Tibial artery (tissue), 4 donors: ENCODE measurements at places on chromosomes 2 and 18.

DNA sequence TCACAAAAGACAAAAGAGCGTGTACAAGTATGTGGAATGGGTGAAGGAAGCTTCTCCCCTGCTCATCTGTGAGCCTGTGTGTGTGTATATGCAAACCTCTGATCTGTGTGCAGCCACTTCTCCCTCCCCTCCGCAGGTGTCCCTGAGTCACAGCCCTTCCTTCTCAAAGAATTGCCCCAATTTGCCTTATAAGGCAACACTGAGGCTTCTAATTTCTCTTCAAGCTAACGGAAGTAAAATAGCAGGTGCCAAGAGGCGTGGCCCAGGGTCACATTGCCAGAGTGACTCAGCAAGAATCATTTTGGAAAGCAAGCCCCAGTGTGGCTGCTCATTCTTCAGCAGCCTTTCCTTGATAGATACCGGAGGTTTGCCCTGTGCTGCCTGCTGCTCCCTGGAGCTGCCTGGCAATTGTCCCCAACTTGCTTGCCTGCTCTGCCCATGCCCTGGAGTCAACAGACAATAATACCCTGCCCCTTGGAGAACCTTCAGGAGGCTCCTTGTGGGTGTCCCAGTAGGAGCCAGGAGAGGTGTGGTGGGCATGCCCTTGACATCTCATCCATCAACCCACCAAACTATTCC, 37.3 kb upstream of the BMP10 start:
- DNase-seq = peak; percentile 89

DNA sequence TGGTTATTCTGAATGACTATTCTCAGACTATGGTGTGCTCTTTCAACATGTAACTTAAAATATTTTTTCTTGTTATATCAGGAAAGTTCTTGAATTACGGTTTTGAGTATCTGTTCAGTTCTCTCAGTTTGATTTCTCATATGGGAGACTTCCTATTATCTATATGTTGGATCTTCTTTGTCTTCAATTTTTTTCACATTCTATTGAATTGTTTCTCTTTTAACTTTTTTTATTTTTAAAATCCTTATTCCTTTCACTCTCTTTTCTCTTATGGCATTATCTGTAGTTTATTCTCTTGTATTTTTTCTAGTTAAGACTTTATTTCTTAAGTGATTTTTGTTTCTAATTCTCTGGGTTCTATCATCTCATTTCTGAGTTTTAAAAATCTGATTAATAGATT, 252.8 kb upstream of the STON1 start:
- no peak for DNase-seq

DNA sequence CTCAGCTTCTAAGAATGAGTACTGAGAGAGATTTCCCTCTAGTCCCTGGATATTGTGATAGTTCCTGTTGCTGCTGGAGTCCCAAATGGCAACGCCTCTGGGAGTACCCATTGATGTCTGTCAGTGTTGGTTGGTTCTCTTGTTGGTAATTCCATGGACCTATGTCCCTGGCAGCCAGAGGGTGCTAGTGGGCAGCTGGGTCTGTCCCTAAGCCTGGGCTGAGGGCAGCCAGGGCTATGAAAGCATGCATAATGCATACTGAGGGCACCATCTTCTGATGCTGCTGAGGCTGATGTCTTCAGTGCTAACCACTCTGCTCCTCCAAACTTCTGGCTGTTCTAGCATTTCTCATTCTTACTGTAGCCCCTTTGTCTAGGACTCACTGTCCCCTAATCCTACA, 35.9 kb downstream of the NABP1 start:
- DNase-seq = no peak

GRCh38 chr2:46276642-46277041, 20.6 kb upstream of the EPAS1 start:
- no peak for DNase-seq

DNA sequence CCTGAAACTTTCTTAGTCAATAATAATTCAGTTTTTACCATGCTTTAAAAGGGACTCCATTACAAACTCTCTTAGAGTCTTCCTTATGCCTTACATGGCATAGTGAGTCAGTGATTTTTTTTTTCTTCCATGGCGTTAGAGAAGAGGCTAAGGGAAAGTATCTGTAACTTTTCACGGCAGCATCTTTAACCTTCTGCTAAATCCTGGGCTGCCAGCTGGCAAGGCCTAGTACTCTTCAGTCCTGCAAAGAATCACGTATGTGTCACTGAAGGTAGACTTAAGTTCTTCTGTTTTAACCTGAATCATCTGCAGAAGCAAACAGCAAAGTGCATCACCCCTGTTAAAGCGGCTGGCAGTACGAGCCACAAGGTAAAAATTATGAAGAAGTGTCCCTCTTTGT, 286.3 kb upstream of the FN1 start:
- DNase-seq = no peak

DNA sequence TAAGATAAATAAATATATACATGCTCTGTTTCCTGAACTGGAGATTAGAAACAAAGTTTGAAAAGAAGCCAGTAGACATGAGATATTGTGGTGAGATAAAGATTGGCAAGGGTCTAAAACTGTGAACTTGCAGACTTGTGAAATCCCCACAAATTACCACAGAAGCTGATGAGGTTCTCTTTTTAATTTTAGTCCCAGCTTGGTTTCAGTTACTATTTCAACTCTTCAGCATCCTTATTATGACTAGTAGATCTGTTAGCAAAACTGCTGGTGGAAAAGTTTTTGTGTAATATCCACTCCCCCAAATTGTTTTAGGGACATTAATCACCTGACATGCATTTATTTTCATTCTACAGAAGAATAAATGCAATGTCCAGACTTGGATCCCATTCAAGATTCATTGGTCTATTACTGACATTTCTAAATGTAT, 20.8 kb downstream of the RASGRP3 start:
- DNase-seq = no peak

DNA sequence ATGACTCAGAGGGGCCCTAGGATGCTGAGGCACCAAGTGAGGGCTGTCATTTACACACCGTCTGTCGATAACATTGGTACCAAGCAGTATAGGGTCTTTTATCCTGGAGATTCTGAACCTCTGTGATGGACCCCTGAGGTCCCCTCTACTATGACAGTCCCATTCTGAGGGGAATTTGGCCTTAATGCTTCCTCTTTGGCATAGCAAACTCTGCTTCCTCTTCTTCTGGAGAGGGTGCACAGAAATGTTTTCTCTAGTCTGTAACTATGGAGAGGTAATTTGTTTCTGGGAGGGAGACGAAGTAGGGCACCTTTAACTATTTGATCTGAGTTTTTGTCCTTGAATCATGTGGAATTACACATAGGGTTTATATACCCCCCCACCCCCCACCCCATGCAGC, 44.8 kb downstream of the INPP4A start:
- DNase-seq = no peak

DNA sequence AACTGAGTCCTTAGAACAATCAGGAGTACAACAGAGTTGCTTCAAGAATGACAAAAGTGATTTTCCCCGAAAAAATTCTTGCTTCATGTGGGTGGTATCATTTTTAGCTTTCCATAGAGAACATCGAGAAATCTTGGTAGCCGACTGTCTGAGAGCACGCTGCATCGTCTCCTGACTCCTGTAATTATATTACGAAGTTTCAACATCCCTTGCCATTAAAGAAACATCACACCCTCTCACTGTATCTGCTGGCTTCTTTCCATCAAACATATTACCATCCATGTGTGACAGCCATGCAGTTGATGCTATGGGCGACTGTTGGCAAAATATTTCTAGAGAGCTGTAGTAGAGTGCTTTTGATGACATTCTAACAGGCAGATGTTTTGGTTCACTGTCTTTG, 311.2 kb downstream of the CMPK2 start:
- no peak for DNase-seq

DNA sequence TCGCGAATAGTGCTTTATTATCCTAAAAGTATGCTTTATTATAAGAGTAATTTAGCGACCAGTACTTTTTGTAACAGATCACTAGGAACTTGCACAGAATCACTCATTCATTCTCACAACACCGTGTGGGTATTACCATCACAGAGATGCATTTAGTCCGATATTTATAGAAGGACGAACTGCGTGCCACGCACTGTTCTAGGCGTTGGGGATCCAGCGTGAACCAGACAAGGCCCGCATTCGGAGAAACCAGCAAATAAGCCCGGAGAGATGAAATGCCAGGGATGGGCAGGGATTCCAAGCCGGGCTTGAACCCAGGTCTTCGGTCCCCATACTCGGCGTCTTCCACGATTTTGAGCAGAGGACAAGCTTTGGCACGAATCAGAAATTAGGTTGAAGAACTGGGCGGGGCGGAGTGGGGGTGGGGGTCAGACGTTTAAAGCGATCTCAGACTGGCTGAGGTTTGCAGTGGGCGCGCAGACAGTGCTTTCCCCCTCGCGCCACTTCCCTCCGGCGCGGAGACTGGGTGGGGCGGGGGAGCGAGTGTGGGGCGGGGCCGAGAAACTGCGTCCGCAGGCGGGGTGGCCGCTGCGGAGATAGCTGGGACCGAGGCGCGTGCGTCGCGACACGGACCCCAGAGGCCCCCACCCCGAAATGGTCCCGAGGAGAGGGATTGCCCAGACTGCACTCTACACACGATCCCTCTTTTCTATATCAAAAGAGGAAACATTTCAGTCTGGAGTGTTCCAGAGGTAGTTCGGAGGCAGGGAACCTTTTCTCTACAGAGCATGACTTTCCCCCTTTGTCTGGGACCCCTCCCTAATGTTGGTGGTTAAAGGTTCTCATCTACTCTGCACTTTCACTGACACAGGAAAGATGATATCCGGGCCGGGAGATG, 1.1 kb upstream of the CXCR4 start:
- DNase-seq = peak; percentile 51

DNA sequence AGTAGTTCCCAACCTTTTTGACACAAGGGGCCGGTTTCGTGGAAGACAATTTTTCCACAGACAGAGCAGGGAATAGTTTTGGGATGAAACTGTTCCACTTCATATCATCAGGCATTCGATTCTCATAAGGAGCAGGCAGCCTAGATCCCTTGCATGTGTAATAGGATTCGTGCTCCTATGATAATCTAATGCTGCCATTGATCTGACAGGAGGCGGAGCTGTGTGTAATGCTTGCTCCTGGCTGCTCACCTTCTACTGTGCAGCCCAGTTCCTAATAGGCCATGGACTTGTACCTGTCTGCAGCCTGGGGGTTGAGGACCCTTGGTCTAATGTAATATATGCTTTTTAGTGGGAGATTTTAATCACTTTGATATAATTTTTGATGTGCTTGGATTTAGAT, 188.7 kb upstream of the KLHL14 start:
- no peak for DNase-seq

DNA sequence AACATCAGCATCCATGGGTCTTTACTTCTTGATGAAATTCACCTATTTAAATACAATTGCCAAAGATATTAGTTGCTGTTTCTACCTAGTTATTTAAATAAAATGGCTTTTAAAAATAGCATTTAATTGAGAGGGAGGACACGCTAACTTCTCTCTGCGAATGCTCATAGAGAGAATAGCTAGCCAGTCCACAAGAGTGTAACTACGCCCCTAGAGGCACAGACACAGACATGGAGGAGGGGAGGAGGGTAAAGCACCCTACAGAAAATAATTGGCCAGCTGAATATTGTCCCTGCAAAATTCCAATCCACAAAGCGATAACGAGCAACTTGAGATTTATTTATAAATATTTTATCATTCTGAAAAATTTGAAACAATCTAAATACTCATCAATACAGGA, 97.0 kb upstream of the PAPOLG start:
- DNase-seq = no peak

GRCh38 chr2:42754021-42754775, 9.7 kb downstream of the OXER1 start:
- no peak for DNase-seq

- DNase-seq = no peak
Observed at GRCh38 chr2:97749581-97749980, 36.2 kb downstream of the ZAP70 start.

DNA sequence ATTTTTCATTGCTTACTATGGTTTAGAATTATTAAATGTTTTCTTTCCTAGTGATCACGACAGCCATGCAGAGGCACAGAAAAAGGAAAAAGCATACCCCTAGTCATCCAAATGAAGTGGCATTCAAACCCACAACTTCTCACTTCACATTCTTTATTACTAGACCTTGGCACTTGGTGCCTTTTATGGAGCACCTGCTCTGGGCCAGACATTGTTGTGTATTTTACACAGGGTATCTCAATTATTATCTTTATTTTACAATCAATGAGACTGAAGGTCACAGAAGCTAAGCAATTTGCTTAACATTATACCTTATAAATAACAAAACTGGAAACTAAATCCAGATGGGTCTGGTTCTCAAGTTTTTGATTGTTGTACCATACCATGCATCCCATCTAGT, 235.3 kb downstream of the LRATD1 start:
- no peak for DNase-seq

DNA sequence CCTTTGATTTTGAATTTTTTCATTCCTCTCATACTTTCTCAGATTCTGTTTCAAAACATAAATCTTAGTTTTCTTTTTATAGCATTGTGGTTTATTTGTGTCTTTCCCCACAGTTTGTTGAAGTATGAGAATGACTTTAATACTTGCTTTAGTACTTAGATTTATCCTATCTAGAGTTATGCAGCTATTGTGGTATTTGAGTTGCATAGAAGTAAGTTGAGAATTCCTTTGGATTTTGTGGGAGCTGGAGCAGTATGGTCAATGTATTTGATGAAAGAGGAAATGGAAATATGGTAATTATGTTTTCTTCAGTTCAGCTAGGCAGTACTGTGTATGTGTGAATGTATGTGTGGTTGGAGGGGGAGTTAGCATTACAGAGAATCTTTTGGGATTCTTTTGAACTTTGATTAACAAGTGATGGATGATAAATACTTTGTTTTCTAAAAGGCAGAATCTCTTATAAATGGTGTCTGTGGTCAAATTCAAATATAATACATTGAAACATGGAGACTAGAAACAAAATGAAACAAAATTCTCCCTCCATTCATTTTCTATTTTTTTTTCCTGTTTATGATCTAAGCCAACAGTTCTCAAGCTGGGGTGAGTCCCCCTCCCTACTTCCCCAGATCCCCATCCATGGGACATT, 3.0 kb downstream of the ACVR2A start:
- DNase-seq = no peak

DNA sequence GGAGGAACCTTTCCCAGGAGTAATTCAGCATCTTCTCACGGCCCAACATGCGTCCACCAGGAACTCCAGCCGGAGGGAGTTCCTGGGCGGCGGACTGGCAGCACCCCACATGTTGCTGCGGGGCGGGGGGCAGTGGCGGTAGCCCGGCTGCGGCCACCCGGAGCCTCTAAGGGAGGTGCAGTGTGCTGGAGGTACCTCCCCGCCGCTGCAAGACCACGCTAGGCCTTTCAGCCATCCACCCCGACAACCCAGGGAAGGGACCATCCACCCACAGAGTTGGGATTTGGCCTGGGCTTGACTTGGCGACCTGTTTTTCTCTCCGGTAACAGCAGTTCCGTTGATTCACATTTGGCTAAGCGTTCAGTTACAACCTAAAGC, 625 bp downstream of the LYPD6 start:
- no peak for DNase-seq

- DNase-seq = no peak
Observed at GRCh38 chr2:52145005-52145404, 1113.1 kb upstream of the NRXN1 start.

- DNase-seq = no peak
Observed at GRCh38 chr2:141199711-141200110, 931.1 kb downstream of the LRP1B start.

GRCh38 chr2:9724565-9724964, 93.8 kb upstream of the YWHAQ start:
- no peak for DNase-seq
